ENCODE measurements at places on chromosomes 16 and 17.
A peak's percentile ranks its signal among the peaks of the same experiment; 100 is the strongest.

DNA sequence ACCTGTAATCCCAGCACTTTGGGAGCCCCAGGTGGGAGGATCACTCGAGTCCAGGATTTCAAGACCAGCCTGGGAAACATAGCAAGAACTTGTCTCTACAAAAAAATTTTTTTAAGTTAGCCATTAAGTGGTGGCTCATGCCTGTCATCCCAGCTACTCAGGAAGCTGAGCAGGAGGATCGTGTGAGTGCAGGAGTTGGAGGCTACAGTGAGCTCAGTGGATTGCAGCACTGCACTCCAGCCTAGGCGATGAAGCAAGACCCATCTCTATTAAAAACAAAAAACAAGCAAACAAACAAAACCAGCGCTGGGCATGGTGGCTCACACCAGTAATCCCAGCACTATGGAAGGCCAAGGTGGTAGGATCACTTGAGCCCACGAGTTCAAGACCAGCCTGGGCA, 38.0 kb downstream of the HEATR3 start:
- DNase-seq: no peak

- no peak for DNase-seq
Measured at GRCh38 chr16:17475104-17475503, 4.3 kb upstream of the XYLT1 start.

DNA sequence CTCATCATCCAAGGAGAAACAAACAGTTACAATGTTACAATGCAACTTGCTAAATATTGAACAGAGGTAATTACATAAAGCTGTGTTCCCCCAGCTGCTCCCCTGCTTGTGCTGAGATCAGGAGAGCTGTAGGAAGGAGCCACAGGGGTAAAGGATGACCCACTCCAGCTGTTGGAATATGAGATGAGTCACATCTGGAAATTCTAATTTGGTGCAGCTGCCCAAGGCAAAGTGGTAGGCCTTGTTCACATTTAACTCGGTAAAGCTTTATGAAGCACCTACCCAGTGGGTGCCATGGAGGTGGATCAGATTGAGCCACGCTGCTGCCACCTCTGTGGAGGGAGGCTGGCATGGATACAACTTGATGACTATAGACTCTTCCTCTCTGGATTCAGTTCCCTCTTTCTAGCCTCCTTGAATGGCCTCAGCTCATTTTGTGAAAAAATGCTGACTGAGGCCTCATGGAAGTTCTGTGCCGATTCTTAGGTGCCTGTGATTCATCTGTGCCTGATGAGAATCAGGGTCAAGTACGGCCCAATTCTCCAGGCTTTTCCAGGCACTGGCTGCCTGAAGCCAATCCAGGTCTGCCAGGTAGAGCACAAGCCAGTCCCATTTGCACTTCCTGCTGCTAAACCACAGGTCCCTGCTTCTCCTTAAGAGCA, 7.4 kb downstream of the ZNF689 start:
- no peak for DNase-seq

- no peak for DNase-seq
Measured at GRCh38 chr17:80428796-80429195, 13.8 kb downstream of the ENDOV start.

- DNase-seq: no peak
Measured at GRCh38 chr17:77459018-77459755, 318.4 kb downstream of the SEC14L1 start.

DNA sequence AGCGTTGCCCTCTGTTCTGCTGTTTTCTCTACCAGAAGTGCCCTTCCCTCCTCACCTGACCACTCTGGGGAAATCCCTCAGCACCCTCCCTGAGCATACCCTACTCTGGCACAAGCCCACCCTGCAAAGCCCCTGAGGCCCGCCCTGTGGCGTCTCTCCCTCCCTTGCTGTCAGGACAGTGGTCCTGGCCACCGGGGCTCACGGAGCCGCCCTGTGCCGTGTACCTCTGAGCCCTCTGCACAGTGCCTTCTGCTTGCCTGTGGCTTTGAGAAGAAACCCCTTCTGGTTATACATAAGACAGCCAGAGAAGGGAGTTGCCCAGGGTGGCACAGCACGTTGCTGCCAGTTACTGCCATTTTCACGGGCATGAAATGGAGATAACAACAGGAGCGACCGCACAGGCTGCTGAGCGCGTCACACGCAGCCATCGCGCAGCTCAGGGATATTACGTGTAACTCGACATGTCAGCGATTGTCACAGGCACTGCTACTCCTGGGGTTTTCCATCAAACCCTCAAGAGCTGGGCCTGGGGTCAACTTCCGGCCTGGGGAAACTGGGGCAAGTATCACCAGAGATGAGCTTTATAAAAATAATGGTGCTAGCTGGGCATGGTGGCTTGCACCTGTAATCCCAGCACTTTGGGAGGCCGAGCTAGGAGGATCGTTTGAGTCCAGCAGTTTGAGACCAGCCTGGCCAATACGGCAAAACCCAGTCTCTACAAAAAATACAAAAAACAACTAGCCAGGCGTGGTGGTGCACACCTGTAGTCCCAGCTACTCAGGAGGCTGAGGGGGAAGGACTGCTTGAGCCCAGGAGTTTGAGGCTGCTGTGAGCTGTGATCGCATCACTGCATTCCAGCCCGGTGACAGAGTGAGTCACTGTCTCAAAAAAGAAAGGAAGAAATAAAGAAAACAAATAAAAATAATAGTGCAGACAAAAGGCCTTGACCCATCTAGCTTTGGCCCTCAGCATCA, 14.8 kb downstream of the SCGB1C2 start:
- DNase-seq: no peak

DNA sequence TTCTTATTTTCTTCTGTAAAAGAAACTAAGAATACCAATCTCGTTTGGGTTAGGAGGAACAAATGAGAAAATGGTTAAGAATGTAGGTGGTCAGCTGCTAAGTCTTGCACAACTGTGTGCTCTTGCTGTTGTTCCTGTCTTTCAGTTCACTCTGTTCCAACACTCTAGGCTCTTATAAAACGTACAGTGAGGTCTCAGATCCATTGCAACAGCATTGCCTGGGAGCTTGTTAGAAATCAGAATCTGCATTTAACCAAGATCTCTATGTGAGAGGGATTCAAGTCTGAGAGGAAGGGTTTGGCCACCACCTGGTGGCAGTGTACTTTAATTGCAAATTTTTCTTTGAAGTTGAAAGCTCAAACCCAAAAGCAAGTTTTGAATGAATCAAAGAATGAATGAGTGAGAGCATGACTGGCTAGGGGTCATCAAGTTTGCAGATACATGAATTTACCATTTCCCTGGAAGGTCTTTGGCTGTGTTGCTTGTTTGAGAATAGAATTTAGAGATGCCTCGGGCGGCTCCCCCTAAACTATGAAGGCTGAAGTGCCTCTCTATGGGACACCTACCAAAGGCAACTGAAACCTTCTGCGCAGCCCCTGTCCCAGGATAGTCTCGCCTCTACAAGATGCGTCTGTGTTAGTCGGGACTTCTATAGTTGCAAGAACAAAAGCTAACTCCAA, 2.5 kb downstream of the ALOX15B start:
- DNase-seq: peak; percentile 26

- no peak for DNase-seq
Measured at GRCh38 chr17:44247876-44248736, 19.8 kb downstream of the SLC4A1 start.

- no peak for DNase-seq
Measured at GRCh38 chr16:69532641-69533455, 32.9 kb upstream of the NFAT5 start.

DNA sequence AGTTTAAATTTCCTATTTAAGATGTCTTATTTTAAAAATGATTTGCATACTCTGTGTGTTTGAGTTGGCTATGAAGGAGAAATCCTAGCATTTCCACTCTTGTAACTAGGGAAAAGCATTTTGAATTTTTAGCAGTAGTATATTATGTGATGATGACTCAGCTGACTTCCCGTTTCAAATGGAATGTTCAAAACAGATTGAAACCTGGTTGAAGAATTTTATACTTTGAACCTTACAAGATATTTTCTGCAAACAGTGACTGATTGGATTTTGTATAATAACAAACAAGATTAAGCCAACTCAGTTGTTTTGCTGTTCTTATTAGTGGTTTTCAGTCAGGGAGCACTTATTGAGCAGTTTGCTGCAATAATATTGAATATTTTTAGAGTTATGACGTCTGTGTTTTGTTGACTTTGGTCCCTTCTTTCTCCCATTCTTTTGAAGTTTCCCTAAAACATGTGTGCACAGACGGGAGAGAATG, 8.0 kb downstream of the TNRC6A start:
- DNase-seq: no peak

DNA sequence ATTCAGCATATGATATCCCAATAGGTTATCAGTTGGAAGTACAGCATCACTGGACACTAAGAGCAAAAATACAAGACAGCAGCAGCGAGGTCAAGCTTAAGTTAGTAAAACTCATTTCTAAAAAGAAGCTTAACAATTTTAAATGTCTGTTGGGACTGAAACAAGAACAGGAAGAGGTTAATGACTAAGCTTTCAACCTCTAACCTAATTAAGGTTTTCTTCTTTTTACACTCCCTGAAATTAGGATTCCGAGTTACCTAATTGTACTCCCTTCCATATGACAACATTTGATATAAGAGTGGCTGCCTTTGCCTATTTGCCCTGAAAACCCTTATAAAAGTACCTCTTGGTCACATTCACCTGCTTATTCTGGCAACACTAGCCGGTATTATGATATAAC, 34.3 kb downstream of the CPSF4L start:
- DNase-seq: no peak

DNA sequence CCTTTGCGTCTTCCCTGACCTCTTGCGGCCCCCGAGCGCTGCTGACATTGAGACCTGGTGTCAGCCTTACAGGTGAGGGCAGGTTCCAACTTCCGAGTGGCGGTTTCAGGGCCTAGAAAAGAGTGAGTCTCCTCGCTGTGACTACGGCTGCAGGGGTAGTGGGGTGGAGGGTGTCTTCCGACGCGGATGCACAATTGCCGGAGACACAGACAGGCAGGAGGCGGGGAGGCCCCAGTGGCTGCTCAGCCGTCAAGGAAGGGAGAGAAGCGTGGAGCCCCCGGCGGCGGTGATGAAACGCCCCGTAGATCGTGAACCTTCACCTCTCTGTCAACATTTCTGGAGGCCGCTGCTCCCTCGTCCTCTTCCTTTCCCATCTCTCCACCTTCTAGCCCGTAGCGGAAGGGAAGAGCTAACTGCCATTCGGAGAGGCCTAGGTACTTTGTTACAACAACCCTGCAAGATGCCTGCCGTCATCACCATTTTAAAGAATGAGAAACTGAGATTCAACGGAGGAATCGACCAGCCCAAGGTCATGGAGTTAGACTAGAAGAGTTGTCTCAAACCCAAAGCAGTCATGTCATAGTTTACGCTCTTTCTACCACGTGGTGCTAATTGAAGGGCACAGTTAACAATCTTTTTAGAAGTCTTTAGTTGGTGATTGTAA, 485 bp downstream of the DNAJA3 start:
- DNase-seq: no peak

GRCh38 chr16:77536809-77537208, 102.0 kb upstream of the ADAMTS18 start:
- DNase-seq: no peak

- DNase-seq: no peak
Measured at GRCh38 chr16:86572606-86573005, 5.7 kb upstream of the FOXL1 start.

GRCh38 chr16:60640038-60640437, 1396.2 kb downstream of the CDH8 start:
- no peak for DNase-seq

DNA sequence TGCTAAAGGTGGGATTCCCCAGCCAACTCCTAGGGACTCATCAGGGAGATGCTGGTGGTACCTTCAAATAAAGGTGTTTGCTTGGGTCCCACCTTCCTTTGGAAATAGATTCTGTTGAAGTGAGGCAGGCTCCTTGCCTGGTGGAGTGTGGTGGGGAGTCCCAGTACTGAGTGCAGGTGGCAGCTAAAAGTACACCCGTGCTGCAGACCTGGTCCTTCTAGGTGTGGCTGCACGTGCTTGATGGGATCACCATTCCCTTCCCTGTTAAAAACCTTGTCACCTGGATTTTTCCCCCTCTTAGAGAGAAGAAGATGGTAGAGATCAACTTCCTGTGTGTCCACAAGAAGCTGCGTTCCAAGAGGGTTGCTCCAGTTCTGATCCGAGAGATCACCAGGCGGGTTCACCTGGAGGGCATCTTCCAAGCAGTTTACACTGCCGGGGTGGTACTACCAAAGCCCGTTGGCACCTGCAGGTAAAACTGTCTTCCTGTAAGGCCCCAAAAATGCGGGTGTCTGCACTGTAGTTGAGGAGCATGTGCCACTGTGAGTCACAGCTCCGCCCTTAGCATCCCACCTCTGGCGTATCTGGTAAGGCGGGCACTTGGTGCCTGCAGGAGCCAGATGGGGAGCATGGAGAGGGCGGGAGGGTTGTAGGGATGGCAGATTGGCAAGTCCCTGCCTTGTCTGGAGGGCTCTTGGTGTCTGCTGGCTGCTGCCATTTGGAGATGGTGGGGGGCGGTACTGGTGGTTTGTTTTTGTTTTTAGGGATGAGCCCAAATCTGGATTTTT, 34.0 kb downstream of the PLCD3 start:
- no peak for DNase-seq
